ENCODE measurements at places on chromosomes 11 and 22.

GRCh38 chr11:117641008-117641915 is 155.8 kb downstream of the DSCAML1 start:
- no peak for DNase-seq

DNA sequence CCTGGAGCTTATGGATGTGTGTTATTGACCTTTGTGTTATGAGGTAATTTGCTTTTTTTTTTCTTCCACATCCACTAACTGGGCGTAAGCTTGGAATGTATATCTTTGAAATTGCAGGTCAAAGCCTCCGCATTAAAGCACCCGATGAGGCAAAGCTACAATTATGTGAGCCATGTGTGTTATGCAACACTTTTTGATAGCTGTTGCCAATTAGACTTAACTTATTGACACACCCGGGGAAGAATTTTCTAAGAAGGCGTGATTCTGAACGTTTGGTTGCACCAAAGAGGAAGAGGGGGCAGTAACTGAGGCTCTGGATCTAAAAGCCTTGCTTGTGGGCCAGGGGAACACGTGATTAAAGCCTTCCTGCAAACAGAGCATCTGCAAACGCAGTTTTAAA is 610 bp upstream of the TEX12 start:
- no peak for DNase-seq

DNA sequence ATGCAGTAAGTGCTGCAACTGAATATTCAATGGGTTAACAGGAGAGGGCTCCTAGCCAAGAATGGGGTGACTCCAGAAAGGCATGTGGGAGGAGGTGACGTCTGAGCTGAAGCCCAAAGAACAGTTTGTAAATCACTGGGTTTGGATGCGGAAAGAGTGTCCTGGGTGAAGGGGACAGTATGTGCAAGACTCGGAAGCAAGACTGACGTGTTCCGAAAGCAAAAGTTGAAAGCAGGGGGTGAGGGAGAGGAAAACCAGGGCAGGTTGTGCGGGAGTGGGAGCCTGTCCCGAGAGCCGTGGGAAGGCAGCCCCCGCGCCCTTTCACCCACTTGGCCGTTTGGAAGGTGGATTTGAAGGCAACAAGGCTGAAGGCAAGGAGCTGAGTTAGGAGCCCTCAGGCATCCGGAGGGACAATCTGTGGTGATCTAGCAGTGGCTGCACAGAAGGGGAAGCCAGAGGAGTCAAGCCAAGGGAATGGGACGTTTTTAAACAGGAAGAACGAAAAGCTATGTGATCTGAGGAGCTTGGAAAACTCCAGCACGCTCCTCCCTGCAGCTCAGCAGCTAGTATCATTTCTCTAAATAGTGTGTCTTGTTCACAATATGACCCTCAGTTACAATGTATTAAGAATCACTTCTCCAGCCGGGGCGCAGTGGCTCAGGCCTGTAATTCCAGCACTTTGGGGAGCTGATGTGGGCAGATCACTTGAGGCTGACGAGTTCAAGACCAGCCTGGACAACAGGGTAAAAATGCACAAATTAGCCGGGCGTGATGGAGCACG is 7.7 kb downstream of the SLC25A18 start:
- DNase-seq = no peak

GRCh38 chr11:131637469-131638175 is 267.2 kb downstream of the NTM start:
- DNase-seq = no peak

GRCh38 chr11:134226806-134227325 is 2.4 kb downstream of the VPS26B start:
- no peak for DNase-seq

Data from NCI-H2081 (cell line).